Naive thymus-derived CD4-positive, alpha-beta T cell (primary cell): ENCODE measurements at places on chromosomes 2 and 18. TPM values are rescaled to one million over a fixed set of nuclear protein-coding genes. Genes with fewer than 3 reads are reported as not detected.

Gene MYOM1
- polyA plus RNA-seq = 1.9 TPM

Gene NDC80
- 1.3 TPM for polyA plus RNA-seq

Gene GAD1
- polyA plus RNA-seq = not detected

Gene ACMSD
- not detected for polyA plus RNA-seq

Gene PGAP1
- 1.6 TPM for polyA plus RNA-seq

Gene WNT10A
- polyA plus RNA-seq = 1.2 TPM

Gene SPC25
- not detected for polyA plus RNA-seq

GRCh38 chr2:6828299-6828584, 37.5 kb downstream of the CMPK2 start:
- peak; percentile 20 for DNase-seq

DNA sequence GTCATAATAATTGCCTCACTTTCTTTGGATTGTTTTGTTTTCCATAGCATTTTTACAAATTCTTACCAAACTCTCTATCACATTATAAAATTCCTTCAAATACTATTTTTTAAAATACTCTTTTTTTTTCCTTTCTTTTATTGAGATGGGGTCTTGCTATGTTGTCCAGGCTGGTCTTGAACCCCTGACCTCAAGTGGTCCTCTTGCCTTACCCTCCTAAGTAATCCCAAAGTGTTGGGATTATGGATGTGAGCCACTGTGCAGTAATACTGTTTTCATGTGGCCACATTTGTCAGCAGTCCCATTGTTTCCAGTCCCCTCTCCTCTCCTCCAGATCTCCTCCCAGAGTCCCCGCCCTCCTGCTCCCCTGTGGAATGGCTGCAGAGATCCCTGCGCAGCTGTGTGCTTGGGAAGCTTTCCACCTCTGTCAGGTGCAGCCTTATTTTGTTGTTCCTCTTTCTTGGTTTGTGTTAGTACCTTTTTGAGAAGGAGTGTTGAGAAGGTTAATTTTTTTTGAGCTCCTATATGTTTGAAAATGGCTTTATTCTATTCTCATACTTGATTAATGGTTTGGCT, 227.3 kb downstream of the LOXHD1 start:
- DNase-seq = no peak

DNA sequence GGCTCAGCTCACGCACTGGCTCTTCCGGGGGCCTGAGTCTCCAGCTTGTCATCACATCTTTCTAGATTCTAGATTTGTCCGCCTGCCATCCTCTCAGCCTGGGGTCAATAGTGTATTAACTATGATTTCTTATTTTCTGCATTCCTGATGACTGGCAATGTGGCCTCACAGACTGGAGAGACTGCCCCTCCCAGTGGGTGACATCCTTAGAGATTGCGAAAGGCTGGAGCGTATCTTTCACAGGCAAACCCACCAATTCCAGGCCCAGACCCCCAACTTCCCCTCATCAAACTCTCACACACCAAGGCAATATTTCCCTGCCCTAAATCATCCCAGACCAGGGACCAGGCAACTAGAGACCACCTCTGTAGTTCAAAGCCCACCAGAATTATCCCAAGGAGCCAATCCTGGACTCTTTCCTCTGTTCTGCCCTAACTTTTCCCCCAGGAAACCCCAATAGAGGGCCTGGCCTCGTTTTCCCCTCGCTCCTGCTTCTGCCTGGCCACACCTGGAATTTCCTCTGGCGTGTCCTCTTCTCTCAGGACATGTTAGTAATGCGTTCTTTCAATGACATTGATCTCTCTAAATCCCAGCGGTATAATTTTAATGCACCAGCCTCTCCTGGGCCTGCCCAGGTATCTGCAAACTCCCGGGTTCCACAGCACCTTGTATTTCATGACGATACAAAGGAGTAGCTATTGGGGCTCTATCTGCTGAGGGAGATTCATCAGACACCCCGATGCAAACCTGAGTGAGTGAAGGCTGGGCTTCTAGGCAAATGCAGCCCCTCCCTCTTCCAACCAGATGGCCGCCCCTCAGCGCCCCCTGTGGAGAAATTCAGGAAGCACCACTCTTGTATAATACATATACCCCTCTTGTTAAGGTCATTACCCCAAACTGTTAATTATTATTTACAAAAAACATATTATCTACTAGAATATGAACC, 2.4 kb upstream of the KCNF1 start:
- DNase-seq = no peak

DNA sequence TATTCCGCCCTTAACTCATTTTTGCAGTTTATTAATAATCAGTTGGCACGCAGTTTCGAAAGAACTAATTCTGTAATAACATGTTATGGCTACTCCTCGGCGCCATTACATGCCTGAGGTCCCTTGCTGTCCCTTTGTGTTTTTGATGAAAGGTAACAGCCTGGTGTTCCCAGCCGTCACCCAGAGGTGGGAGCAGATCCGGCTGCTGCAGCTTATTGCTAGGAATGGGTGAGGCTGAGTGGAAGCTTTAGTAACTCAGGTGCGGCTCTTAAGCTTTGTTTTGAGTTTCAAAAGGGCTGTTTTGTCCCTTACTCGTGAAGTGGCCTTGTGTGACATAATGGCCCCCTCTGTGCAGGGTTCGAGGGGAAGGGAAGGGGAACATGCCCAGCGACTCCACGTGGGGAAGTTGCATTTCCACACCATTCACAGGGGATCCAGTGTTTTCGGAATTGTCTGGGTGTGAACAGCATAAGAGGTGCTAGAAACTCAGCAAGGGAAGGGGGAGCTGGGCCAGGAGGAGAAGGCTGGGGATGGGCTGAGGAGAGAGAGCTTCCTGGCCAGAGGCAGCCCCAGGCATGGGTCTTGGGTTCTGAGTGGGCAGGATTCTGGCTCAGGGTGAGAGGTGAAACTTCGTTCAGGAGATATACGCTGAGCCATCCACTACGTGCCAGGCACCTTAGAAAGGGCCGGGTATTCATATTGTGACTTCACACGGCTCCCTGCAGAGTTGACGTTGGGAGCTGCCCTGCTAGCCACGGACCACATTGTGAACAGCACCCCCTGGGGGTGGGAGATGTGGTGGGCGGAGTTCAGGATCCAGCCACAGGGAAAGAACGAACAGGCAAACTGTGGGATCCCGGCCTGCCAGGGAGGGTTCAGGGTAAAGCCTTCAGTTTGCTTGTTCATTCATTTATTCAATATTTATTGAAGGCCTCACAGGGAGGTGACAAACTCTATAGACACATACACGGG, 84.4 kb downstream of the TGOLN2 start:
- DNase-seq = no peak

GRCh38 chr2:211351987-211352386, 795.6 kb downstream of the CPS1 start:
- no peak for DNase-seq

- no peak for DNase-seq
Measured at GRCh38 chr2:119694470-119694844, 15.5 kb downstream of the TMEM177 start.

DNA sequence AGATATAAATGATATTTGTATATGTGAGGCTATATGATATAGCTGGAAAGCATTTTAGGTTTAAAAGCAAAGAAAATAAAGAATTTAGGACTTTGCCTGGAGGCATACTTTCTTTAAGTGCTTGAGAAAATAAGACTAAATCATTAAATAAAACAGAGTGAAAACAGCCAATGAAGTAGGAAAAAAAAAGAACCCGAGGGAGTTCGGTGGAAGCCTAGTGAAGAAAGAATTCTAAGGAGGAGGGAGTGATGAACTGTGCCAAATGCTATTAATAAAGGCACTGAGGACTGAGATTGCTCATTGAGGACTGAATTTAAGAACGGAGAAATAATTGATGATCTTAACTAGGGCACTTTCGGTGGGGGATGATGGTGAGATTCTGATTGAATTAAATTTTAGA, 573.5 kb downstream of the DSC3 start:
- DNase-seq = no peak

DNA sequence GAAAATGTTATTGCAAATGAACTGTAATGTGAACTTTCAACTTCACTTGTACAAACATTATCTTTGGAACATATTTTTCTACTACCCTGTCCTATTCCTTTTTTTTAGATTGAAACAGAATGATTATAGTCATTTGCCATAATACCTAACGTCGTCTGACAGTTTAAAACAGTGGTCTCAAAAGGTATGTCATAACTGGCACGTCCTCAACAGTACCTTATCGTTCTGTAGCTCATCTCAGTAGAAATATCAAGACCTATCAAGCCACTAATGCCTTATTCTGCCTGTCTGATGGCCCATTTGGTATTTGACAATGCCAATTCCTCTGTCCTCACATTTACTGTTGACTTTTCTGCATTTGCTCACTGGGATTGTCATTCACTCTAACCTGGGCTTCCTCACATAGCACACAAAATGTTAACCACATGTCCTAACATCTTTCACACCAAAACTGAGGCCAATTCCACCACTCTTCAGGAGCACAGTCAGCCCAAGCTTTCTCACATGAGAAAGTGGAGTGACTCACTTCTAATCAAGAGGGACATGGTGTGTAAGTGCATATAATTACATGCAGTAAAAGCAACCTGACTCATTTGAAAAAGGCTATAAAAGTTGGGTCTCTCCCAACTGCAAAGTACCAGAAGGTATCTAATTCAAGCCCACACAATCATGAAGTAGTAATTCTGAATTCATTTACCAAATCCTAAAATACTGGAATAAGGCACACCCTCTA, 34.8 kb downstream of the DNER start:
- DNase-seq = no peak

- no peak for DNase-seq
Measured at GRCh38 chr2:7016601-7017211, 99.5 kb downstream of the RNF144A start.

GRCh38 chr2:241609859-241610793, 26.8 kb downstream of the THAP4 start:
- peak; percentile 90 for DNase-seq
